Muscle of arm (tissue), 14 donors: ENCODE measurements at places on chromosomes 4 and X. TPM values are rescaled to one million over a fixed set of nuclear protein-coding genes. Genes with fewer than 3 reads are reported as not detected.

The FGFR3 gene
- 1.4 TPM for polyA plus RNA-seq

The ATOH1 gene
- not detected for polyA plus RNA-seq

The KLKB1 gene
- polyA plus RNA-seq, result 0.20 TPM

The CXCL11 gene
- polyA plus RNA-seq, result 0.08 TPM

The FREM3 gene
- 0.30 TPM for polyA plus RNA-seq

The SNCA gene
- 9.7 TPM for polyA plus RNA-seq

The TMEM128 gene
- polyA plus RNA-seq, result 22.0 TPM

The IL21 gene
- not detected for polyA plus RNA-seq

The APOO gene
- not detected for polyA plus RNA-seq

The CLDN2 gene
- polyA plus RNA-seq, result 0.20 TPM

The POU3F4 gene
- polyA plus RNA-seq, result not detected

The SHOX gene
- polyA plus RNA-seq, result 2.8 TPM

The GPC4 gene
- polyA plus RNA-seq, result 99.1 TPM

The MAGEE2 gene
- polyA plus RNA-seq, result not detected

The CT45A1 gene
- polyA plus RNA-seq, result 0.34 TPM

The PPEF2 gene
- polyA plus RNA-seq, result not detected

The PHEX gene
- polyA plus RNA-seq, result 8.7 TPM

The UGT2B11 gene
- polyA plus RNA-seq, result 0.10 TPM

The IGFBP7 gene
- 126 TPM for polyA plus RNA-seq

The MSANTD1 gene
- 0.47 TPM for polyA plus RNA-seq

The LRRC66 gene
- polyA plus RNA-seq, result 1.4 TPM
